ENCODE measurements at places on chromosomes 5 and 9.

DNA sequence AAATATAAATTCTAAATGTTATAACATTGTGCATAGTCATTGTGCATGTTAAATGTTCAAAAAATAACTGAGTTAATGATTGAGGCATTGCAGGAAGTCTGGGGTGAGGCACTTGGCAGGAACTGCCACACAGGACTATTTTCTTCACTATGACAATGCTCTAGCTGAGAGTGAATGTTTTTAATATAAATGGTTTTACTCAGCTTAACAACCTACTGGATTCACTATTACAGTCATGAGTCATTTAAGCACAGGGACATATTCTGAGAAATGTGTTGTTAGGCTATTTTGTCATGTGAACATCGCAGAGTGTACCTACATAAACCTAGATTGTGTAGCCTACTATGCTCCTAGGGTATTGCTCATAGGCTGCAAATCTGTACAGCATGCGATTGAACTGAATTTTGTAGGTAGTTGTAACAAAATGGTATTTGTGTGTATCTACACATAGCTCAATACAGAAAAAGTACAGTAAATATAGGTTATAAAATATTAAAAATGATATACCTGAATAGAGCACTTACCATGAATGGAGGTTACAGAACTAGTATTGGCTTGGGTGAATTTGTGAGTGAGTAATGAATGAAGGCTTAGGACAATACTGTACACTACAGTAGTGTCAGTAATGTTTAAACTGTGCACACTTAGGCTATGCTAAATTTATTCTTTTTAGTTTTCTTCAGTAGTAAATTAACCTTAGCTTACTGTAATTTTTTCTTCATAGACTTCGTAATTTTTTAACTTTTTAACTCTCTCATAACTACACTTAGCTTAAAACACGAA lies 346.1 kb upstream of the PTGER4 start:
- DNase-seq = no peak

GRCh38 chr5:156929366-156929948 lies 33.6 kb downstream of the TIMD4 start:
- DNase-seq = no peak

GRCh38 chr5:158464383-158464782 lies 605.4 kb upstream of the CLINT1 start:
- no peak for DNase-seq

GRCh38 chr9:136985027-136985602 lies 2.3 kb downstream of the LCNL1 start:
- no peak for DNase-seq

DNA sequence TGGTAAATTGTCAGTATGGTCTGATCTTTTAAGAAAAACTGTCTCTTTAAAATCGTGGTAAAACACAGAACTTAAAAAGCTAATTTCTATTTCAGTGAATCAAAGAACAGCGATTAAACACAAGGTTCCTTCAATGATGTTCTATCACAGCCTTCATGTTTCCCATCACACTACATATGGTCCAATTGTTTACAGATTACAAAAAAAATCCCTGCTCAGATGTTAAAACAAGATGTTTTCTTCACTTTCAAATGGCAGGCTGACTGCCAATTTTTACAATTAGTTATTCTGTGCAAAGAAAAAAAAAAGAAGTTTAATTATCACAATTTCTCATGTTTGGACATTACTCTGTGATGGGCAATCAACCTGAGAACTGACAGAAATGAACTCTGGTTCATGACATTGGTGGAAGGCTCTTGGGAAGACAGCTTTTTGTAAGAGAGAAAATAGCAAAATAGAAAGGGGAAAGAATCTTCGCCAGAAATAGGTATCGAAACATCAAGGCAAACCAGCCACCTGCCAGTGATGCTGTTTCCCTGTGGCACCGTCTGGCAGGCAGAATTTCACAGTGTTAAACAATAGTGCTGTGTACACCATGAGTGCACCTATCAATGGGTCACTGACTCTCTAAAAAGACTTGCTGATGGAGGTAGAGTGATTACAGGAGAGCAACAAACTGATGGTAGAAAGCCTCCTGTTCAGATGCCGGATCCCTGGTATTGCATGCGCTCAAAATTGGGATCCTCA lies 1020.0 kb upstream of the ARRDC3 start:
- no peak for DNase-seq

- no peak for DNase-seq
These were observed 289.2 kb downstream of the ZSWIM6 start for GRCh38 chr5:61621202-61621650.

- no peak for DNase-seq
These were observed 3.0 kb downstream of the FAM78A start for GRCh38 chr9:131273146-131273855.

- DNase-seq = no peak
These were observed 150.4 kb upstream of the ERCC6L2 start for GRCh38 chr9:95725045-95725444.

DNA sequence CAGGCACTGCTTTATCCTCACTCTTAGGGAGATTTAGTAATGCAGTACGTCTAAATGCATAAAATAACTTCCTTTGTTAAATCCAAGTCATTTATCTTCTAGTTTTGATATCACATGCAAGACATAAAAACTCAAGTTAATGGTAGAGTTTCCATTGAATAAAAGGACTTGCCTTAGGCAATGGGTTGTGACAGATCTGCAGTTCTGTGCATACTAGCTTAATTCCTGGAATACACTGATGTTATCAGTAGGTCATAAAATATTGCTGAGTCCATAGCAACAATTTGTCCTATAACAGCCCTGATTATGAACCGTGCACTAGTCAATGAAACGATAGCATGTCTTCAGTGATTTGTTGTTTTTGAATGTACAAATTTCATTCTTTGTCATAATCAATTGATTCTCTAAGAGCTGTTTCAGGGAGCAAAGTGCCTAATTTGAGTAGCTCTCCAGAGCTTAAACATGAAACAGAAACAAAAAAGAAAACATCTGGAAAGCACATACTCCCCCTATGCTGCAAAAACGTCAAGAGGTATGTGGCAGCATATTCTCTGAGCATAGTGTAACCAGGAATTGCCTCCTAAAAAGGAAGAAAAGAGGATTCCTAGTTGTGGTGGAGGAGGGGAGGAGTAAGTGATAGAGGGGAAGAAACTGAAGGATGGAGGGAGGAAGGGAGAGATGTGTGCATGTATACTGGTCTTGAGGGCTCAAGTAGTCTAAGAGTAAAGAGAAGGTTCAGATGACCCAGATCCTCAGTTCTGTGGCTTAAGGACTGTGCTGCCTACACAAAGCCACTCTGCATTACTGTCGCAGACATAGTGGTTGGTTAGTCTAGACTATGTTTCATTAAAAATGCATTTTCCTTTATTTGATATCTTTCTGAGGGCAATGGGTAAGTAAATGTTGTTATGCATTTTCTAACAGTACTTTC lies 589.2 kb downstream of the PRR16 start:
- no peak for DNase-seq

DNA sequence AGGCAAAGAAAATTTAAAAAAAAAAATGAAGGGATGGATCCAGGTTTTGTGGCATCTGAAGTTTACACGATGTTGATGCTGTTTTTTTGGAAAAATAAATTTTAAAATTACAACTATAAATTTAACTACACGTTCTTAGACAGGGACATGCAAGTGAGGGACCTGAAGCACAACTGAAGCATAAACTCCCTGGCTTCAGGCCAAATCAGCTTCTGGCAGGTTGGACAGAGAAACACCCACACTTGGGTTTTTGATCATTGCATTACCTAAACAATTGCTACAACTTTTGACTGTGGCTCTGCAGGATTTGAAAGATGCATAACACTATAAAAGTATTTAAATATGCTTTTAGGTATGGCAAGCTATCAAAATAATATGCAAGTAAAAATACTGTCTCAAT lies 1318.3 kb upstream of the DMAC1 start:
- no peak for DNase-seq

Measured in stimulated activated CD4-positive, alpha-beta T cell treated with anti-CD3 and anti-CD28 coated beads, Interleukin-15, amount 100 ng/mL, for 1 hour (primary cell).